PC-9 (cell line): ENCODE measurements at places on chromosomes 4 and X. TPM values are rescaled to one million over a fixed set of nuclear protein-coding genes. Genes with fewer than 3 reads are reported as not detected.

DNA sequence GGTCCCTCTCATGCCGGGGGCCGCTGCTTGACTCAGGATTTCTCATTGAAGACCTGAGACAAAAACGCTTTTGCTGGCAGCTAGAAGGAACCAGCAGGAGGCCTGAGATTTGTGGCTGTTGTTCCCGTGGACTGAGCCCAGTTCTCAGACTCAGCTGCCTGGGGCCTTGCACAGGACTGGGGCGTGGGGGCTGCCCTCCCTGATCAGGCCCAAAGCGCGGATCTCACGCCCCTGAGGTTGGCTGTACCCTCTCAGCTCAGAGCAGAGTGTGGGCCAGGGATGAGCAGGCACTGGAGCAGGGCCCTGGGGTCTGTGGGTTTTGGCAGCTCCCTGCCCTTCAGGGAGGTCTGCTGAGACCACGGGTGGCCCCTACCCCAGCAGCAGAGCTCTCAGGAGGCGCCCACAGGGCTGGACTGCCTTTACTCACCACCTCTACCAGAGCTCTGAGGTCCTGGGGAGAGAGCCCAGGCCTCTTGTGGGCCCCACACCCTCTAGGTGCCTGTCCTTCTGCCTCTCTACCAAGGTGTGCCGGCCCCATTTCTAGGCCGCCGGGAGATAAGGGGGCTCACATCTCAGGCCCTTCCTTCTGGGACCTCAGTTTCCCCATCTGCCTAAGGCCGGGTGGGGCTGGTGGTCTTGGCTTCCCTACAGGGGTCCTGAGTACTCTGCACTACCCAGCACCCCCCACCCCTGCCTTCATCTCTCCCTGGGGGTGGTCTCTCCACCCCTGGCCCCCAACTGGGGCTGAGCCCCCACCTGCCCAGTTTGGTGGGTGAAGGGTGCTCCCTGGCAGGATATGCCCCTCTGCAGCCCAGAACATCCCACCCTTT is 5.6 kb downstream of the MSANTD1 start:
- no peaks in the 10 kb centered on the region for H3K36me3 ChIP-seq
- peaks cover 25% of the 10 kb centered on the region for H3K4me1 ChIP-seq
- DNase-seq = no peak
- H3K27ac ChIP-seq = no peak overlapping the region
- H3K4me3 ChIP-seq = no peak overlapping the region
- H3K27me3 ChIP-seq = no peaks in the 10 kb centered on the region

DNA sequence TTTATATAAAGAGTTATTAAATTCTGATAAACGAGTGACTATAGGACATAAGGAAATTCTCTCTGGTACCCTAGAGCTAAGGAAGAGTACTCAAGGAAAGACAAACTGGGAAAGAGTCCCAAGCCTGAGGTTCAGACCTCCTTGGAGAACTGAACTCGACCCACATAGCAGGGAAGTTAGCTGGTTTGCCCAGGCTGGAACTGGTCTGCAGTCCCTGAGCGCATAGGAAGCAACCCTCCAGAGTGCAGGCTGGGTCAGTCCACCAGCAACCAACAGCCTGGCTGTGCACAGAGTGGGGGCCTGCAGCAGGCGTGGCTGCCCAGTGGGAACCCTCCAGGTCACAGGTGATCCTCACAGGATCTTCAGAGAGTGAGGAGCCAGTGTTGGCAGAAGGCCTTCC is 114.1 kb downstream of the SOWAHB start:
- no peak overlapping the region for H3K4me3 ChIP-seq
- DNase-seq = no peak
- no peak overlapping the region for H3K27ac ChIP-seq
- H3K4me1 ChIP-seq = no peaks in the 10 kb centered on the region
- peaks cover 12% of the 10 kb centered on the region; the same call in 1 of the 2 replicates for H3K36me3 ChIP-seq
- H3K27me3 ChIP-seq = no peaks in the 10 kb centered on the region

GRCh38 chr4:149718500-149718899 is 97.1 kb downstream of the IQCM start:
- H3K27me3 ChIP-seq = no peaks in the 10 kb centered on the region
- no peaks in the 10 kb centered on the region for H3K36me3 ChIP-seq
- H3K4me1 ChIP-seq = no peaks in the 10 kb centered on the region
- no peak overlapping the region for H3K27ac ChIP-seq
- no peak overlapping the region for H3K4me3 ChIP-seq
- DNase-seq = no peak

Gene FAT1
- total RNA-seq = 59.5 and 73.2 TPM in 2 replicates

Gene GABRE
- total RNA-seq = 22.1 and 24.5 TPM in 2 replicates

DNA sequence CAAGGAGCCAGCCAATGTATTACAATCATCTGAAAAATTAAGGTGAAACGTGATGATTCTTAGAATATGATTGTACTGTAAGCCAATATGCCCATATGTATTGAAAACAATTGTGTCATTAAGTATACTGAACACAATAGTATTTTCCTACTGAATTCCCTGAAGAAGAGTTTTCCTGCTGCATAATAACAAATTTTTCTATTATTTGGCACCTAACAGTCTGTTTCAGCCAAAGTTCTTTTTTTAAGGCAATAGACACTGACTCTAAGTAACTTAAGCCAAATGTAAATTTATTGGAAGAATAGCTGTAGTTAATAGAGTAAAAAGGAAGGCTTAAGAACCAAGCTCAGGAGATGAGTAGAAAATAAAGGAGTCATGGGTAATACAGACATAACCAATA is 220.6 kb downstream of the PPP4R3C start:
- no peaks in the 10 kb centered on the region for H3K27me3 ChIP-seq
- no peak for DNase-seq
- H3K27ac ChIP-seq = no peak overlapping the region

DNA sequence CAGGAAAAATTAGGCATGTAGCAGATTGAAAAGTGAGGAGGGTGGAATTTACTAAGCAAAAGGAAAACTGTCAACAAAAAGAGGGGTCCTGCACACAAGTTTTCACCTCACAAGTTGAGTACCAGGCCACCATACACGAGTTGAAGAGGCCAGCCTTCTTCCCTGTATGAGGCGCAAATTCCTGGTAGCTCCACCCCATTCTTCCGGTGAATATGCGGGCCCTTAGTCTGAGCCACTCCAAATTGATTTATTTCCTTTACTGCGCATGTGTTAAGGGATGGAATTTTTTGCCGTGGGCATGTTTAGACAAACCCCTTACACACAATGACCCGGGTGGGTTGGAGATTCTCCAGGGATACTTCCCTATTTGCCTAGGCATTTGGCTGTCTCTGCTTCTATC is 942.1 kb upstream of the GRIA3 start:
- H3K27ac ChIP-seq = no peak overlapping the region
- no peaks in the 10 kb centered on the region for H3K36me3 ChIP-seq
- no peak for DNase-seq
- H3K27me3 ChIP-seq = no peaks in the 10 kb centered on the region
- H3K4me1 ChIP-seq = no peaks in the 10 kb centered on the region

DNA sequence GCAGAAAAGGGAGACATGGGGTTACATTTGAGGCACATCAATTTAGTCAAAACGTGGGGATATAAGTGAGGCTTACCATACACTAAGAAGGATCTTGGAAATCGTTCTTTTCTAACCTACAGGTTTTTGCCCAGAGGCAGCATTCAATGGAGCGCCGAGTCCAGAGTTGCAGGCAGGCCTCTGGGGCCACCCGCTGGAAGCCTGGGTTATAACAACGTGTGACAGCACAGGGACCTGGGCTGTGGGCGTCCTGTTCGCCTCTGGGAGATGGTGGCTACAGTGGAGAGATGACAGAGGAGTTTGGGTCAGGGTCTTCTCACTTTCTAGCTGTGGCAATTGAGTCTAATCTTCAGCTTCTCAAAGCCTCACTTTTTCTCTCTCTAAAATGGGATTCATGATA is 53.9 kb downstream of the ENPP6 start:
- peak; percentile 27 for DNase-seq
- H3K4me1 ChIP-seq = no peaks in the 10 kb centered on the region
- peaks cover 13% of the 10 kb centered on the region; the same call in 1 of the 2 replicates for H3K27me3 ChIP-seq
- no peak overlapping the region for H3K4me3 ChIP-seq

DNA sequence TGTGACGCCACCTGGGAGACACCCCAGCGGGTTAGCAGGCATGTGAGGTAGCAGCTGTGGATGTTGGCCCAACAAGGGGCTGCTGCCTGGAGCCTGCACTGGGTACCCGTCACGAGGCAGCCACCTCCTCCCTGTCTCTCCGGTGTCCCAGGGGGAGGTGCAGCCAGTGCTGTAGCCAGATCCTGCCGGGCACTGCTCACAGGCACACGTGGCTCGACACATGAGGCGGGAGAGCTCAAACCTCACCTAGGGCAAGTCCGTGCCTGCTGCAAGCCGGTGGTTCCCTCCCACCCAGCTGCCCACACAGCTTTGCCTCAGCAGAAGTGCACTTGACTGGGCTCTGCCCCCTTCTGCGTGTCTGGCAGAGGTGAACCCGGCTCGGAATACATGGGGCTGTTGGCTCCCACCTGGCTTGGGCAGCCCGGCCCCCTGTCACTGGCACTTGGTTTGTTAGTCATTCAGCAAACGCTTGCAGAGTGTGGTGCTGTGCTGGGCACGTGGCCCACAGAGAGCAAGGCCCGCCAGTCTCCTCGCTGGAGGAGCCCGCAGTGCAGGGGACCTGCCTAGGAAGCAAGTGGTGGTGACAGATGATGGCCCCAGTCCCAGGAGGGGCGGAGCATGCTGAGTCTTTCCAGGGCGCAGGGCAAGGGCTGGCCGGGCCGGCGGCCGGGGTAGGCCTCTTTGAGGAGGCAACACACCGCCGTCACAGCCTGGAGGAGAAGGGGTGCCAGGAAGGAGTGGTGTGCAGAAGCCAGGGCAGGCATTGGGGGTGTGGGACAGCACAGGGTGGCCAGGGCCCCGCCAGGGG is 10.1 kb upstream of the SH3TC1 start:
- H3K27me3 ChIP-seq = no peaks in the 10 kb centered on the region
- H3K36me3 ChIP-seq = no peaks in the 10 kb centered on the region
- DNase-seq = peak; percentile 39
- no peak overlapping the region for H3K4me3 ChIP-seq
- H3K4me1 ChIP-seq = peaks cover 24% of the 10 kb centered on the region

DNA sequence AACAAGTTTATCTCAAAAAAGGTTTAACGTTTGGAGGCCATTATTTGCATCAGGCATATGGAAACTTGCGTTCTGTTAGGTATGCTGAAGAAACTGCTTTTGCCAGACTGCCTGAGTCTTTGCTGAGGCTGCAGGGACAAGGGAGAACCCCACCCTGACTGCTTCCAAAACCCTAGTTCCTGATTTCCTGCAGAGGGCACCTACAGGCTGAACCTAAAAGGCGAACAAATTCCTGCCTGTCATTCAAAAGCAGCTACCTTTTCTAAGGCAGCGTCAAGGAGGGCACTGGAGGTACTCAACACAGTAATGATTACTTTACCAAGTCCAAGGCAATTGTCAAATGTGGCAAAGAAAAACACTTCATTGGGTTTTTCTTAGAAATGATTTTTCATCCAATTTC is 578 bp upstream of the CORIN start:
- H3K4me1 ChIP-seq = no peaks in the 10 kb centered on the region; the same call in 1 of the 2 replicates
- H3K4me3 ChIP-seq = no peak overlapping the region

DNA sequence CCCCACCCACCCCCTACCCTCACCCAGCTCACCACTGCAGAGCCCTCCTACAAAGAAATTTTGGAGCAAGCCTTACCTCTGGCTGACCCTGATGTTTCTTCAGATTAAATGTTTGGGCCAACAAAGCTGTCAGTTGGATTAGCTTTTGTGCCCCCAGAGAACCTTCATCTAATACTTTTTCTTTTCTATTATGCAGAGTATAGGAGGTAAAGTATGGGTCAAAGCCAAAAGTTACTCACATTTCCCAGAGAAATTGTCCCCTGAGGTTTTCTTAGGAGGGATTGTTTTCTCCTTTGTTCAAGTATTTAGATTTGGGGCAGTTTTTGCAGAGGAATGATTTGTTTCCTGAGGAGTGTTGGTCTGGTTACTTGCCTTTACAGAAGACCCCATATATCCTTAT is 69.5 kb downstream of the AASDH start:
- H3K4me3 ChIP-seq = no peak overlapping the region
- no peak for DNase-seq
- H3K27me3 ChIP-seq = no peaks in the 10 kb centered on the region
- no peaks in the 10 kb centered on the region for H3K36me3 ChIP-seq

DNA sequence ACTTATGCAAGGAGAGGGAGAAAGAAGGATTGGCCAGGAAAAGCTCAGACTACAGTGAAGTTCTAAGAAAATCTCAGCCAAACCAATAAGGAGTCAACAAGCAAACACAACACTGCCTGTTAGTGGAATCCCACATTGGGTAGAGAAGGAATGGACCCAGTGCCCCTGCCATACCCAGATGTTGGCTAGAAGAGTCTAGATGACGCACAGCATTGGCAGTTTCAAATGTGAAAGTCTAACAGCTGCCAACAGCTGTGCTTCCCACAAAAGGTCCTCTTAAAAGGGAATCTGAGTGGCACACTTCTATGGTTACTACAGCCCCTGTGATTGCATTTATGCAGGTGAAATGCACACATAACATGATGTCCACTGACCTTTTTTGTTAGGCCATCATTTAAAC is 37.2 kb upstream of the CPEB2 start:
- no peak overlapping the region for H3K27ac ChIP-seq
- H3K4me3 ChIP-seq = no peak overlapping the region
- H3K4me1 ChIP-seq = no peaks in the 10 kb centered on the region
- H3K36me3 ChIP-seq = no peaks in the 10 kb centered on the region
- H3K27me3 ChIP-seq = no peaks in the 10 kb centered on the region

DNA sequence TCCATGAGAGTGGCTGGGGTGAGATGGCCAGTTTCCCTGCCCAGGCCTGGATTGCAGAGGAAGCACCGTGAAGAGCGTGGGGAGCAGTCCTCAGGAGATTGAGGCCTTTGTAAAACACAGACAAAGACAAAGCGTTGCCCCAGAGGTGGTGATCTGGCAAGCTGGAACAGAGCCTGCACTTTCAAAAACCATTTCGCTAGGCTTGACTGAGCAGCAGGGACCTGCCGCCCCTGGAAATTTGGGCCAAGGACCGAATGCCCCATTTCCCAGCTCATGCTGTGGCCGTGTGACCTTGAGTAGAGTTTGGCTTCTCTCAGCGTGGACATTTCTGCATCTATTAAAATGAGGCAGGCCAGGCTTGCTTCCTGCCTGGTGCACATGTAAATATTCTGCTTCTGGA is 381.4 kb downstream of the BCOR start:
- no peak overlapping the region for H3K4me3 ChIP-seq
- no peaks in the 10 kb centered on the region for H3K4me1 ChIP-seq
- no peak overlapping the region for H3K27ac ChIP-seq

DNA sequence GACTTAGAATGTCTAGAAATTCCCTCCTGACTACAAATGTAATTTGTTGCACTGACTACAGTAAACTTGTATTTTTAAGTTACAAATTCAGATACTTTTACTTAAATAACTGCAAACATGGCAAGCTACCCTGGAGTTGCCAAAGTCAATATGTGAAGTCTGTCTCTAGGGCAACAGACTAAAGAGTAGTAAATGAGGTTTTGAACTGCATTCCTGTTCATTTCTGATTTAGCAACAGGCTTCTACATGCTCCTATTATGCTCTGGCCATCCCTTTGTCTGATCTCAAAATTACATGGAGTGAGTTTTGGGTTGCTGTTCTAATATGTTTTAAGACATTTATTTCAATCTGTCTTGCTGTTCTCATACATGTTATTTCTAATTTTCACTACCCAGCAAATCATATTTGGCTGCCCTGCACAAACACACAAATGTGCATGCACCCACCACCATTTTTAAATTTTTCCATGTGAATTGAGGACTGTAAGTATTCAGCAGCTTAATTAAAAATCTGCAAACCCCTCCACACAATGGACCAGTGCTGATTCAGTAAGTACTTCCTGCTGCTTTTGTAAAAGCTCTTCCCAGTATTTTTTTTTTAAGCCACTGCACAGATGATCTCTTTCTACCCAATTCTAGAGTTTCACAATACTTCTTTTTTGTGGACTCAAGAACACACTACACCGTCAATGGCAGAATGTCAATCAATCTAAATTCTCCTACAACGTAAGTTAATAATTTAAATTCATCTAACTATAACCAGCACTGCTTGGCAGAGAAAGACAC is 26.7 kb downstream of the SH3RF1 start:
- H3K27me3 ChIP-seq = no peaks in the 10 kb centered on the region
- H3K36me3 ChIP-seq = no peaks in the 10 kb centered on the region
- no peak for DNase-seq
- H3K4me1 ChIP-seq = no peaks in the 10 kb centered on the region
